EL (cell line): ENCODE measurements at places on chromosomes 12 and 14.

DNA sequence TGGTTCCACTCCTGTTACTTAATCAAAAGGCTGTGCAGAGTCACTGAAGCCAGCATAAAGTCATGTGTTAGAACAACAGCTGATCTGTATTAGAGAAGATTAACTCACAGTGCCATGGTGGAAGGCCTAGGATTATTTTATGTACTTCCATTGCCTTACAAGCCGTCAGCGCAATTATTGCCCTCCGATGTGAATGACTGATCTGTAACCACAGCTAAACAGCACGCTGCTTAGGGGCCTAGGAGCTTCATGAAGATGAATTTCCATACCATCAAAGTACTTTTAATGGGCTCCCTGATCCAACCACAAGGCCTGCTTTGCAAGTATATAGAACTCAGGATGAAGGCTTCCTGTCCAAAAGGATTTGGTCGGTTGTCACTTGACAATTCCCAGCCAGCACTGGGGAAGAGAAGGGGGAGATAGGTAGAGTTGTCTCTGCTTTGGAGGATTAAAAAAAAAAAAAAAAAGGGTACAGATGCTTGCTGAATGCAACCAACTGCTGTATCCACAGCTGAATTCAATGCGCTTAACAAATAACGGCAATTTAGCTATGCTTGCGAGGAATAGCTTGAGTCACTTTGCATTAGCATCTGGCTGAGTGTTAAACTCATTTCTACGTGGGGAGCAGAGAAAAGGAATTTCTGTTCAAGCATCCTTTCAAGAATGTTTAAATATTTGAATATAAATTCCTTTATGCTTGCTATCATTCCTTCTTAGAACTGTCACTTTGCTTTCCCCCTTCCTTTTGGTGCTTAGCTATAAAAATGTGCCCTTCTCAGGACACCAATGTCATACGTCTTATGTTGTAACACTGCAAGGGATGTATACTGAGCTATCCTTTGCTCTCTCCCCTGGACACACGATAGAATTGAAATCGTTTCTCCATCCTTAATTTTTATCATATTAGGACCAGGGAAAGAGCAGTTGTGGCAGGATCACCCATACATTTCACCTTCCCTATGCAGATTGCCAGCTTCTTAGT lies 387.8 kb downstream of the SOX5 start:
- DNase-seq: no peak

- peak; percentile 23 for DNase-seq
Measured at GRCh38 chr12:93979189-93979588, 169.2 kb upstream of the PLXNC1 start.

DNA sequence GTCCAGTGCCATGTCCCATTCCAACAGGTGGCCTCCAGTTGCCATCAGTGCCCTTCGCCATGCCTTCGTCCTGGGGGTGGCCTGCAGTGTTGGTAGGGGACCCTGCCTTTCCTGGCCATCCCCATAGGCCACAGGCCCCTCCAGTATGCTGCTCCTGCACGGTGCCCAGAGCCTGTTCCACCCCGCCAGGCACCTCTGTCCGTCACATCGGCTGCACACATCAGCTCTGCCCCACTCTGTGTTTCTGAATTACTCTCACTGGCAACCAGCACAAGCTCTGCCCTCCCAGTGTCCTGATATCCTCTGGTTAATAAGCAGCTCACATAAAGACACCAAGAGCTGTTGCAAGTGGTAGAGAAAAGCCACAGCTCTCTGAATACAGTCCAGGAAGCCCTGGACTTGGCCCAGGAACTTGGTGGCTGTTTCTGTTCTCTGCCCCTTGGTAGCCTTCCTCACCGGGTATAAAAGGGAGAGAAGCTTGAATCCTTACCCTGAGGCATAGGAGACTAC lies 31.3 kb upstream of the ATP2A2 start:
- no peak for DNase-seq

DNA sequence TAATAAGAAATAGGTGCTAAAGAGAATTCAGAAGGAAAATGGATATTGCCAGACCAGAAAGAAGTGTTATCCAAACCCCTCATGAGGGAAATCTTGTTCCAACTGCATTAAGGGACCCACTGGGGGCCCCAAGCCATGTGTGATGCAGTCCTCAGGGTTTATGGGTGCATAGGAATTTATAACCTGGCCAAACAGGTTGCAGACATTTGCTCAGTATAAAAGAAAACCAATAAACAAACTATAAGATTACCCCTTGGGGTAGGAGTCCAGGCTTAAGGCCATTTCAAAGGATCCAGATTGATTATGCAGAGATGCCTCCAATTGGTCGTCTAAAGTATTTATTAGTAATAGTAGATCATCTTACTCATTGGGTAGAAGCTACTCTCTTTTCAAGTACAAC lies 240.9 kb upstream of the DIO3 start:
- no peak for DNase-seq

GRCh38 chr12:80838024-80838658 lies 99.6 kb downstream of the LIN7A start:
- DNase-seq: no peak

GRCh38 chr14:55120571-55121495 lies 8.2 kb upstream of the LGALS3 start:
- no peak for DNase-seq

- peak; percentile 71 for DNase-seq
Measured at GRCh38 chr12:6917491-6918231, 3.3 kb downstream of the ENO2 start.

GRCh38 chr14:102593825-102594137 lies 1.3 kb downstream of the RCOR1 start:
- peak; percentile 46 for DNase-seq

- peak; percentile 64 for DNase-seq
Measured at GRCh38 chr14:34051966-34052657, 101.2 kb upstream of the EGLN3 start.

DNA sequence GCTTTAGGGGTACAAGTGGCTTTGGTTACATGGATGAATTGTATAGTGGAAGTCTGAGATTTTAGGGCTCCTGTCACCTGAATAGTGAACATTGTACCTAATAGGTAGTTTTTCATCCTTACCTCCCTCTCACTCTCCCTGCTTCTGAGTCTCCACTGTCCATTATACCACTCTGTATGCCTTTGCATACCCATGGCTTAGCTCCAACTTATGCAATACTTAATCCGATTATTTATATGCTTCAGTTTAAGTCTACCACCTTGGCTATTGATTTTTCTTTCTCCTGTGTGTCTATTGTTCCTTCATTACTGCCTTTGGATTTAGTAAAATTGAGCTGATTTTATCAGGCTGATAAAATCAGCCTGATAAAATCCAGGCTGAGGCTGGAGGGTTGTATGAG lies 30.5 kb upstream of the C12orf71 start:
- no peak for DNase-seq

- no peak for DNase-seq
Measured at GRCh38 chr14:83455561-83455960, 1921.9 kb upstream of the SEL1L start.

DNA sequence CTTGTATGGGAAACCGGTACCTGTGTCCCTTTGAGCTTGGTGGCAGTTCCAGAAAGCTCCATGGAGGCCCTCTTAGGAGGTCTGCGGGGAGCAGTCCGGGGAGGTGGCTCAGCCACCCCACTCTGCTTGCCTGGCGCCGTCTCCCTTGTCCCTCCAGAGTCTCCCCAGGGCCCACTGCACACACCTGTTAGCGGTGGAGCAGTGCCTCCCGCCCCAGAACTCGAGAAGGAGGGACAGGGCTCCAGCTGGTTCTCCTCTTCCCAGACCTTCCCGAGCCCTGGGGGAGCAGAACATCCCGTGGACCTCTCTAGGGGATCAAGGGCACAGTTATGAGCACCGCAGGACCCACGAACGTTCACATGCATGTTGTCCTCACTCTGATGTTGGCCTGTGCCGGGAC lies 10.8 kb downstream of the ASPG start:
- no peak for DNase-seq
